ENCODE measurements at places on chromosomes 7 and 10.

GRCh38 chr10:49335364-49335972 lies 36.5 kb downstream of the C10orf71 start:
- no peak for DNase-seq

- peak; percentile 53 for DNase-seq
Measured at GRCh38 chr10:6269953-6270867, 67.5 kb downstream of the PFKFB3 start.

DNA sequence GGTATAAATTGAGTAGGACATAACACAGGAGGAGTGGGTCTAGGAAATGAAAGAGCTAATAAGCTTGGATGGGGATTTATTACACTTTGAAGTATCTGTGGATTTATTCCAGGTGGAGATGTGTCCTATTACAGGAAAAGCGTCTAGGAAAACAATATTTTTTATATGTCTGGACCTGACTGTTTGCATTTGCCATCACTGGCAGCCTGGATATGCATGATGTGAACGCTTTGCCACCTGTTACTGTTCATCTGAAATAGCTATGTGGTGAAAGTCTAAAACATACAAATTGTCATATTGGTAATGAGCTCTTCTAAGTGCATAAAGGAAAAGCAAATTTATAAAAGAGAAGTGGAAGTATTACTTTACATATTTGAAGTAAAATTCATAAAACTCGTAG lies 31.6 kb upstream of the AGMO start:
- no peak for DNase-seq

DNA sequence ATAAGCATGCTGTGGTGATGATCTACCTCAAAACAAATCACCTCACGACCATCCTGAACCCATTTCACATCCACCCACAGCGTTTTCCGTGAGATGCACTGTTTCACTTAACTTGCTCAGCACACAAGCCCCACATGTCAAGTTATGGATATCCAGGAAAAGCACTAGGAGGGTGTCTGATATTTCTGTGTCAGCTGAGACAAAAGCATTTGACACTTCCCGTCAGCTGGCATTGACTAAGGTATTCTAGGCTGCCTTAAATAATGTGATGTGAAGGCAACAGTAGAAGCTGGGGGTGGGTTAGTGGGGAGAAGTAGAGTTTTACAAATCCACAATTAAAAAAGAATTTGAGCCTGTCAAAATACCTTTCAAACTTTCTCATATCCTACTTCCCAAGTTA lies 68.7 kb upstream of the MDFIC start:
- DNase-seq, result no peak

DNA sequence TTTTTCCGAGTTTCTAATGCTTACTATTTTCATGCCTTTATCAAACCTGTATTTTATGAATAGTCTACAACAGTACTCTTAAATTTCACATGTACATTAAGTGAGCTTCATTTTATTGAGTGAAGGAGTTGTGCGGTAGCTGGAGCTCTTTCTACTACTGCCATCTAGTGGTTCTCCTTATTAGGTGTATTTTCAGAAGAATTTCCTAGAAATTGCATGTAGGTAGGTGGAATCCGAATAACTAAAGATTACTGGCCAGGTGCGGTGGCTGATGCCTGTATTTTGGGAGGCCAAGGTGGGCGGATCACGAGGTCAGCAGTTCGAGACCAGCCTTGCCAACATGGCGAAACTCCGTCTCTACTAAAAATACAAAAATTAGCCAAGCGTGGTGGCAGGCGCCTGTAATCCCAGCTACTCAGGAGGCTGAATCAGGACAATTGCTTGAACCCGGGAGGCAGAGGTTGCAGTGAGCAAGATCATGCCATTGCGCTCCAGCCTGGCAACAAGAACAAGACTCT lies 38.3 kb downstream of the LRRC72 start:
- peak; percentile 18 for DNase-seq
